Esophagus muscularis mucosa (tissue), 4 donors: ENCODE measurements at places on chromosomes 2 and 18. TPM values are rescaled to one million over a fixed set of nuclear protein-coding genes. Genes with fewer than 3 reads are reported as not detected.
A peak's percentile ranks its signal among the peaks of the same experiment; 100 is the strongest.

DNA sequence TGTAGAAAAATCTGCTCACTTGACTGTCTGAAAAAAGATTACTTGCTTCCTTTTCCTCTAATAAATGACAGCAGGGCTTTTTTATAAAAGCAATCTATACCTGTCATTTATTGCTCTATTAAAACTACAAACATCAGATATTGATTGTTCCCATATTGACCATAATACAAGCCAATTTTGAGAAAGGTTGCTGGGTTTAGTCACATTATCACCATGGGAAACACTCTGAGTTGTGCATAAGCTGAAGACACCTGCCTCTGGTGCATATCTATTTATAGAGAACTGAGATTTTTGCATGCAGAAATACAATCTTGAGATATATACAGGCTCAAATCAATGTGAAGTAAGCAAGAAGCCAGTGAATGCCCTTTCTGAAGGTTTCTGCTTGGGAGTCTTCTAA, 853.9 kb downstream of the DCC start:
- no peak for DNase-seq

DNA sequence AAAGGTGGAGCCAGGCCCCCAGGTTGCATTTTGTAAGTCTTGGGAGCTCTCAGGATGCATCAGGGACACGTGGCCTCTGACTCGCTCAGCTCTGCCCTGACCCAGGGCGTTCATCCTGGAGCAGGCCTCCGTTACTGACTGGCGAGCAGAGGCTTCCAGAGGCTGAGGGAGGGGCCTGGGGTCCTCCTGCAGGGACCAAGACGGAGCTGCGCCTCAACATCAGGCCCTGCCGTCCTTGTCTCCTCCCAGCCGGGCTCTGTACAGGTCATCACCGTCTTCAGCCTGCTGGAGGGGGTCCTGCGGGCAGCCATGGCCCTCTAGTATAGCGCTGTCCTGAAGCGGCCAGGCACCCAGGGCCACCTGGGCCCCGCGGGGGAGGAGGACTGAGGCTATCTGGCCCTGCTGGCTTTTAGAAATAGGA, 10.2 kb upstream of the ALPP start:
- no peak for DNase-seq

DNA sequence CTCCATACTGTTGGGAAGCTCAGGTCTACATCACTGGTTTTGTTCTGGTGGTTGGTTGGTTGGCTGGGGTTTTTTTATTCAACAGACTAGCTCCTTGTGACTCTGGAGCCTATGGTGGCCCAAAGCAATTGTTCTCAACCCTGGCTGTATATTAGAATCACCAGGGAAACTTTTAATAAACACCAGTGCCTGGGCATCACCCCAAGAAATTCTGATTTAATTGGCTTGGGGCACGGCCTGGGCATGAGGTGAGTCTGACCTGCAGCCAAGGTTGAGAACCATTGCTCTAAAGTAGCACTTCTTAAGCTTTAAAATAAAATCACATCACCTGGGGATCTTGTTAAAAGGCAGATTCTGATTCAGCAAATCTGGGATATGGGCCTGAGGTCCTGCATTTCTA, 184.1 kb downstream of the C1D start:
- no peak for DNase-seq

- DNase-seq = peak; percentile 85
Measured at GRCh38 chr2:119108186-119108585, 50.4 kb downstream of the C1QL2 start.

DNA sequence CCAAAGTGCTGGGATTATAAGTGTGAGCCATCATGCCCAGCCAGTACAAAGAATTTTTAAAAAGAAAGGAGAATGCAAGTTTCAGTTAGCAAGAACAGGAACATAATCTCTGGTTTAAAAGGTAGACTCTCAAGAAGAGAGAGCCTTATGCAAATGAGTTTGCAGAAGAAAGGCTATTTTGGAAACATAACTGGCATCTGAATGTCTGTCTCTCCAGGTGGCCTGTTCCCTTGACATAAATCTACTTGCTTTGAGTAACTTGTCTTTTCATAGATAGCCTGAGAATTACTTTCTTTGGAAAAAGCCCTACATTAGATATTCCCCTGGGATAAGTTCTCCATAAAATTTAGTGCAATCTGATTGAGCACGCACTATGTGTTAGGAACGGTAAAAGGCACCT, 109.6 kb downstream of the ICOS start:
- DNase-seq = no peak

Gene FBLN7
- 1.8 TPM for total RNA-seq

Gene CD8B
- total RNA-seq = 4.3 TPM

Gene UGT1A10
- total RNA-seq = not detected

Gene SERPINB4
- total RNA-seq = not detected
